Activated T-cell treated with anti-CD3 and anti-CD28 coated beads for 1 hour (primary cell): ENCODE measurements at places on chromosomes 7 and 10.

DNA sequence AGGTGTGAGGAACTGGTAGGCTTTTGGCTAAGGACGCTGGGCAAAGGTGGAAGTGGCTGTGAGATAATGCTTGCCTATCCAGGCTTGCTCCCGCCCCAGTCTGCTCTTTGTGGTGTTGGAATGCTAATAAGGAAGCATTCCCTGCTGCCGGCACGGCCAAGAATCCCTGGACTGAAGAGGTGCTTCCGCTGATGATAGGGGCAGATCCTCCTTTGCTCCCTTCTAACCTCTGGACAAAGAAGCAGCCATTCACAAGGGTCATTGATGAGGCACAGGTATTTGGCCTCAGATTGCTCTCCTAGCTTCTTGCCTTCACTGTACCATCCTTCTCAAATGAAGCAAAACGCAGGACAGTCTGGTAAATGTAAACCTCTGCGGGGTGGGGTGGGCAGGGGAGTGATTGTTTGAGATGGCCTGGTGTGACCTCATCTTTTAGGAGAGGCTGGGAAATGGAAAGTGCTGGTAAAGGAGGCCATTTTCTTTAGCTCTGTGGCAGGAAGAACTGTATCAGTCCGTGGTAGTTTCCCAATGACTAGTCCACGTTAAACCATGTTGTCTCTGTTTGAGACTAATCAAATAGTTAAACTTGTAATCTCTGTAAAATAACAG lies 1.7 kb downstream of the PGAM1 start:
- DNase-seq: no peak

GRCh38 chr10:114507449-114507848 lies 103.1 kb upstream of the AFAP1L2 start:
- no peak for DNase-seq

GRCh38 chr10:78924319-78925003 lies 144.3 kb upstream of the ZMIZ1 start:
- no peak for DNase-seq

GRCh38 chr7:131727189-131727588 lies 170.8 kb upstream of the PODXL start:
- no peak for DNase-seq

DNA sequence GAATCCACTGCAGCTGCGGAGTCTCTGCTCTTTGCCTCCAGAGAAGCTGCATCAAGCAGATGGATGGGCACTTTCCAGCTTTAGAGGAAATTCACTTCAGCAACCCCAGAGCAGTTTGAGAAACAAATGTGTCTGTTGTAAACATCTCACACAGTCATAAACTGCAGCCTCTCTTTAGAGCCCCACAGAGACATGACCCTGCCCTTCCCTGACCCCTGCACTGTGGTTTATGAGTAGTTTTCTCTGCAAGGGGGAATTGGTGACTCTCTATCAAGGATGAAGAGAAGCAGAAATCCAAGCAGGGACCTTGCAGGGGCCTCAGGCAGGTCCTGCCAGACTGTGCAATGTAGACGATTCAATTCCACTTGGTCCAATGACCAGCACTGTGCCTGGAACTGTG lies 160.2 kb downstream of the SH2D4B start:
- no peak for DNase-seq

GRCh38 chr7:144452064-144452463 lies 48.6 kb upstream of the NOBOX start:
- no peak for DNase-seq

DNA sequence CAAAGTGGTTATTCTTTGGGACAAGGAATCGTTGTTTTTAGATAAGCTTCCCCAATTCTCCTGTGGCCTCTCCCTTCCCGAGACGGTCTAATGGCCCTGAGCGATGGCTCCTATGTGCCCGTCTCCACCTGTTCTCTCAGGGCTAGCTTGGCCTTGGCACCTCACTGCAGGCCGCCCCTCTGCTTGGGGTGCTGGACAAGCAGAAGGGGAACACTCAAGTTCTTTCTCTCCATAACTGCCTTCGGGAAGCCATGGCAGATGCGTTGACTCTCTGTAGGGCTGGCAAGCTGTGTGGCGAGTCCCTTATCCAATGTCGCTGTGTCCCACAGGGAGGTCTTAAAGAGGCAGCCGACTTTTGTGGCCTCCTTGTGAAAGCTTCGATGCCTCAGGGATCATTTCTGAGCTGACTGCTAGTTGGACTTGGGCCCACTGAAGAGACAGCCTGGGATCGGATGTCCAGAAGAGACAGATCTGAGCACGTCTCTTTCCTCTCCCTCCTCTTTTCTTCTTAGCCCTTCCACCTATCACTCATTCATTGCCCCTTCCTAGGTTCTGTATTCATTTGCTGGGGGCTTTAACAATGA lies 70.8 kb downstream of the GRK5 start:
- DNase-seq: no peak

DNA sequence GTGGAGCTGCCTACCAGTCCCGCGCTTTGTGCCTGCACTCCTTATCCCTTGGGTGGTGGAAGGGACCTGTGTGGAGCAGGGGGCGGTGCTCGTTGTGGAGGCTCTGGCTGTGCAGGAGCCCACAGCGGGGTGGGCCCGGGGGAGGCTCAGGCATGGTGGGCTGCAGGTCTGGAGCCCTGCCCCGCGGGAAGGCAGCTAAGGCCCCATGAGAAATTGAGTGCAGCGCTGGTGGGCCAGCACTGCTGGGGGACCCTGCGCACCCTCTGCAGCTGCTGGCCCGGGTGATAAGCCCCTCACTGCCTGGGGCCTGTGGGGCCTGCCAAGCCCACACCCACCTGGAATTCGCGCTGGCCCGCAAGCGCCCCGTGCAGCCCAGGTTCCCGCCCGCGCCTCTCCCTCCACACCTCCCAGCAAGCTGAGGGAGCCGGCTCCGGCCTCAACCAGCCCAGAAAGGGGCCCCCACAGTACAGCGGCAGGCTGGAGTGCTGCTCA lies 859.6 kb upstream of the KCND2 start:
- DNase-seq: no peak

GRCh38 chr10:6141296-6142151 lies 52.7 kb downstream of the RBM17 start:
- DNase-seq: no peak

DNA sequence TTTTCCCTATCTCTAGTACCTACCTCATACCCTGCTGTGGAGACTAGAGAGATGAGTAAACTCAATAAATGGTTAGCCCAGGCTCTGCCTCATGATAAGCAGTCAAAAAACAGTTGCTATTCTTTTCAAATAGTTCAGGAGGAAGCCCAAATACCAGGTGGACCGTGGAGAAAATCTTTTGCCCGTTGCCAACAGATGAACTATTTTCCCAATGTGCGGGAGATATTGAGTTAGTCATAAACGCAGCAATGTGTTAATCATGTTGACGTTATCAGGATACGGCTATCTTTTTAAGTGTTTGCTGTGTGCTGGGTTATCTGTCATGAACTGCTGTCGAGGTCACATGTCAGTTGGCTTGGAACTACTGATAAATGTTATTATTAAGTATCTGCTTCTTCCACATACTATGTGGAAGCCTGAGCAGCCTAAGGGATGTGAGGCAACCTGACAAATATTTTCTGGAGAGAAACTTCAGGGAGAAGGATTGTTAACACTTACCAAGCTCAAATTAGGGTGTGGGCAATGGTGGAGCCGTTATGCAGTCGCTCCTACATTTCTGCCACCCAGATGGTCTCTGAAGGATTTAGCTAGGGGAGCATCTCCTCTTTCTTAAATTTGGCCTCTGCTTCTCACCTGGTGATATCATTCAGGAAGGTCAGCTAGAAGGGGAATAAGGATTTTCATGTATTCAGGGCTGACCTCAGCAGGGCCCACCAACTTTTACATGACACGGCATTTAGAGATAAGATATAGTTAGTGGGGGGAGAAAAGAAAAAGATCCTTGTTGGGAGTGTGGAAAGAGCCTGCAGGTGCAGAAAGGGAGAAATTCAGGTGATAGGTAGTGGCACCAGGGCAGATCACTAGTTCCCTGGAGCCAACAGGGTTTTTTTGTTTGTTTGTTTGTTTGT lies 33.5 kb upstream of the SLC26A3 start:
- no peak for DNase-seq

- no peak for DNase-seq
Observed at GRCh38 chr7:121126801-121127534, 138.5 kb downstream of the CPED1 start.

DNA sequence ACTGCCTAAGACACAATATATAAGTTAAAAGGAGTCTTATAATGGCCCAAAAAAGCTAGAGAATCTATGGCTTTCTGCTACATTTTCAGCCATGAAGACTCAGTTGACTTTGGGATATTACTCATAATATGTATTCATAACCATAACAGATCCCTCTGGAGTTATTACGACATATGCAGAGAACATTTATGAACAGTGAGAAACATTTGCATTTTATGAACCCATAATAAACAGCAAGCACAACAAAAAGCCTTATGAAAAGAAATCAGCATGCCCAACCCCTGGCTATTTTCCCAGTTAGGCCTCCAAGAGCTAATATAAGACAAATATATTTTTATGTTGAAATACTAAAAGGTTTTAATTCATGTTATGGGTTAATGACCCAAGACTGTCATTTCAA lies 52.4 kb downstream of the ARMH3 start:
- no peak for DNase-seq

- no peak for DNase-seq
Observed at GRCh38 chr10:23614483-23614882, 175.6 kb downstream of the OTUD1 start.

GRCh38 chr7:522071-522950 lies 2.7 kb upstream of the PDGFA start:
- DNase-seq: no peak

- no peak for DNase-seq
Observed at GRCh38 chr7:26681819-26682418, 182.5 kb downstream of the SKAP2 start.

- DNase-seq: no peak
Observed at GRCh38 chr7:127710635-127711034, 58.6 kb downstream of the SND1 start.

- DNase-seq: no peak
Observed at GRCh38 chr10:7577579-7577978, 89.2 kb downstream of the ITIH5 start.

- DNase-seq: no peak
Observed at GRCh38 chr7:132683896-132684690, 107.8 kb upstream of the PLXNA4 start.

GRCh38 chr10:52314822-52315552 lies 906 bp downstream of the DKK1 start:
- no peak for DNase-seq

DNA sequence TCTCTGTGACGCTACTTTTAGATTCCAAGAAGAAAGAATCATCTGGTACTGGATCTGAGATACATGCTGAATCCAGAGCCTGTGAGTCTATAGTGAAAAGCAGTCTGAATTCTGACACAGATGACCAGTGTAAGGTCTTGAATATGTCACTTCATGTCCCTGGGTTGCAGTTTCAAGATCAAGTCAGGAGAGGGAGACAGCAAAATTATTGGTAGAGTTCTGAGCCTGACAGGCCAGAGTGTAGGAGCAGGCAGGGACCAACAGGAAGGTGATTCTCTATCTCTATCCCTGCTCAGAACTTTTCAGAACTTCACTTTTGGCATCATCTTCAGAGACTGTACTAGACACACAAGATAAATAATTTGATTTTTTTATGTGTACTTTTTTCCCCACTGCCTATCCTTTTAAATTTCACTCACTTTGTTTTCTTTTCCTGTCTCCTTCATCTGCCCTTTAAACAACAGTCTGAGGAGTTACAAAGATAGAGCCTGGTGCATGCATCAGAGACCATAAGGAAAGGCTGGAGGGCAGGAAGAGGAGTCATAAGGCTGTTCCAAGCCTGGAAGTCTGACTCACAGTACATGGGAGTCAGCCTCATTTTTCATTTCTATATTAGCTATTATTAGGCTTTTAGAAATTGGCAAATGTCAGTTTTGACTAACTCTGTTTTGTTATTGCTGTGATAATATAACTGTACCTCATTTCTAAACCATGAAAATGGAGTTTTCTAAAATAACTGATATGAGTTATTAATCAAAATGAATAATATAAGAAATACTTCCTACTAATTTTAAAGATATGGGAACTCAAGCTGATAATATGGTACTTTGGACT lies 120.2 kb upstream of the TMEM229A start:
- DNase-seq: no peak

- DNase-seq: no peak
Observed at GRCh38 chr10:34830217-34830822, 15.2 kb upstream of the PARD3 start.

DNA sequence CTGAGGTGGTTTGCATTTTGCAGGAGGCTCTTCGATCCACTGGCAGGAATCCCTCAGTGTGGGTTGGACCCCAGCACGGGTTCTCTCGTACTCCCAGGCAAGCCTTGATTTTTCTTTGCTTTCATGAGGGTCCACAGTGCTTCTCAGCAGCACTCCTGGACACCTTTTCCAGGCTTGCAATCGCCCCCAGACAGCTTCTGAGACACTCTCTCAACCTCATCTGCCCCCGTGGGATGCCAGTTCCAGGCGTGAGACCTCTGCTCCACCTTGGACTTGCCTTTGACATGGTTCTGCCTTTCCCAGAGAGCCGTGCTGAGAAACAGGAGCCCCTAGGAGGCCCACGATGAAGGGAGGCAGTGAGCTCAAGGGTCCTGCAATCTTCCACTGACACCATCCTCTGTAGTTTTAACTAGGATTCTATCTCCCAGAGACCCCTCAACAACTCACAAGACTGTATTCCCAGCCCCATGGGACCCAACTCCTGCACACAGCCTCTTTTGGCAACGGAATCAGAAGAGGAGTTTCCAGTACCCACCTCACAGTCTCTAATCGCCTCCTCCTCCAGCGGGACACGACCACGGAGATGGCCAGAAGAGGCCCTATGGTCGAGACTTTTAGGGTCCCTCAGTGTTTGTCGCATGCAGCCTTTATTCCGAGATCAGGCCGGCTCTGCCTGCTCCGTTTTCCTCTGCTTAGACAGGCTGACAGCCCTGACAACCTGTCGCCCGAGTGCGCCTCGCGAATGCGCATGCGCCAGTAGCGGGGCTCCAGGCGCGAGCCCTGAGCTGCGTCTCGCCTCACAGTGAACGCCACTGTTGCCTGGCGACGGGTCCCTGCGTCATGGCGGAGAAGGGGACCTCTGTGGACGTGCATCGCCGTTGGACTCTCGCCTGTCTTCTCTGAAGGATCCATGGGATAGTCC lies 26.0 kb upstream of the ZNF273 start:
- peak; percentile 58 for DNase-seq

DNA sequence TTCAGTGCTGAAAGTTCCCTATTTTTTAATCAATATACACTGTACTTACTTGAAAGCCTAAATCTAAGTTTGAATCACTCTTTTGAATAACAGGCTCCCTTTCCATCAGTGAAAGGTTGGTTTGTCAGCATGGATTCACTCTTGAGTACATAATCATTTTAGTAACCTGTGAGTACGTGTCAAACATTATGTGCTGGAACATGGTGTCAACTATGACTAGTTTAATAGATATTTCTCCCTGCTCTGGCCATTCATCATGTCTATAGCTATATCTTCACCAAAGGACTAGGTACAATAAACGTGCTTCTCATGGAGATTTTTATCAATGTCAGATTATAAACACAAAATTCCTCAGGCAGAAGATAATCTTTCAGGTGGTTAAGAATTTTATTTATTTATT lies 61.7 kb upstream of the MDFIC start:
- no peak for DNase-seq

GRCh38 chr7:129665013-129665401 lies 53.5 kb downstream of the NRF1 start:
- no peak for DNase-seq

GRCh38 chr7:47604496-47604890 lies 22.6 kb upstream of the TNS3 start:
- DNase-seq: no peak

- DNase-seq: peak; percentile 9
Observed at GRCh38 chr10:62373995-62374861, at the start of gene ZNF365. TSS of gene ZNF365 (plus strand) at chr10:62374369. CDS start at chr10:62376194, 1,825 bp downstream.

- DNase-seq: no peak
Observed at GRCh38 chr7:32108651-32109050, 38.4 kb upstream of the PDE1C start.

GRCh38 chr7:136698977-136699376 lies 169.5 kb upstream of the CHRM2 start:
- DNase-seq: no peak
